SK-N-SH (cell line): ENCODE measurements at places on chromosomes 3 and 15. TPM values are rescaled to one million over a fixed set of nuclear protein-coding genes. Genes with fewer than 3 reads are reported as not detected.

DNA sequence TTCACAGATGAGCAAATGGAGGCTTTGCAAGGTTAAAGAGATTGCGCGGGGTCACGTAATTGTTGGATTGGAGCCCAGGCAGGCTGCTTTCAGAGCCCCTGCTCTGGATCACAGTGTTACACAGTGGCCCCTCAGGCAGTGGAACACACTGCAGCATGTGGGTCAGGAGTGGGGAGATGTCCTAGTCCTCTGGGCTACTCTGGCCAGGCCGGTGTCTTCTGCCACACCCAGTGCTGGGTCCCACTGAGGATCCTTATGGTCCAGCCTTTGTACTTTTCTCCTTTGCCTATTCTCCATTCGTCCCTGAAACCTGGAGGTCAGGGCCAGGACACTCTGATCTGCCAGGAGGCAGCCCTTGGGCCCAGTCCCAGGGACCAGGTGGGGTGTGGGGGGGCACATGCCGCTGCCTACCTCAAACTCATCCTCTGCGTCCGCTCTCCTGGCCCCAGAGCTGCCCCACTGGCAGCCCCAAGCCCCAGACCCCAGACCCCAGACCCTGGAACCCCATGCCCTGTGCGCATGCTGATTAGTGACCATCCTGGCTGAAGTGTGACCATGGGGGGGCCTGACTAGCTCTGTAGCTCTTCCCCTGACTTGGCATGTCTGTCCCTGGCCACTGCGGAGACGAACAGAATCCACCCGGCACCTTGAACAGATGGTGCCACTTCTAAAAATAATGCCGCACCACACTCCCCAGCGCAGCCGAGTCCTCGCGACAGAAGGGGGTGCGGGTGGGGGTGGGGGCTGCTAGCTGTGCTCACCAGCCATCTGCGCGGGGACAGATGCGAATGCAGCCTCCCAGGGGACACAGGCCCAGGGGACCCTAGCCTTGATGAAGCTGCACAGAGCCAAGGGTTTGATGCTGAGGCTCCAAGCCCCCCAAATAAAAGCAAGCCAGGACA, 41.6 kb downstream of the ATP2B2 start:
- peak; percentile 51 for DNase-seq

DNA sequence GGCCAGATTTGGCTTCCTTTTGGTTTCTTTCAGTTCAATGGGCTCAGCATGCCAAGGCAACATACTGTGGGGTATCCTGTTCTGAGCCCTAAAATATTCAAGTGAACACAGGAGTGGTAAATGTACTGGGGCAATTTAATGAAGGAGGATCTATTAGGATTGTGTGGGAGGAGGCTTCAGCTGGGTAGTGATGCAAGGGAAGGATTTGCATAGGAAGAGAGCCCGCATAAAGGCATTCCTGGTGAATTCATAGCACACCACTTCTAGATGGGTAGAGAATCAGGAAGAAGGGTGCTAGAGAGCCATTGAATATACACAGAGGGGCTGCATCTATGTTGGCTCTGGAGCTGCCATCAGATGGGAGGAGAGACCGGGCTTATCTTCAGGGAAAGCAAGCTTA, 20.6 kb upstream of the KNG1 start:
- no peak for DNase-seq

Gene KIF23
- polyA plus RNA-seq = 23.3 and 25.8 TPM in 2 replicates

GRCh38 chr3:178421069-178421468, 115.2 kb upstream of the KCNMB2 start:
- DNase-seq = no peak

DNA sequence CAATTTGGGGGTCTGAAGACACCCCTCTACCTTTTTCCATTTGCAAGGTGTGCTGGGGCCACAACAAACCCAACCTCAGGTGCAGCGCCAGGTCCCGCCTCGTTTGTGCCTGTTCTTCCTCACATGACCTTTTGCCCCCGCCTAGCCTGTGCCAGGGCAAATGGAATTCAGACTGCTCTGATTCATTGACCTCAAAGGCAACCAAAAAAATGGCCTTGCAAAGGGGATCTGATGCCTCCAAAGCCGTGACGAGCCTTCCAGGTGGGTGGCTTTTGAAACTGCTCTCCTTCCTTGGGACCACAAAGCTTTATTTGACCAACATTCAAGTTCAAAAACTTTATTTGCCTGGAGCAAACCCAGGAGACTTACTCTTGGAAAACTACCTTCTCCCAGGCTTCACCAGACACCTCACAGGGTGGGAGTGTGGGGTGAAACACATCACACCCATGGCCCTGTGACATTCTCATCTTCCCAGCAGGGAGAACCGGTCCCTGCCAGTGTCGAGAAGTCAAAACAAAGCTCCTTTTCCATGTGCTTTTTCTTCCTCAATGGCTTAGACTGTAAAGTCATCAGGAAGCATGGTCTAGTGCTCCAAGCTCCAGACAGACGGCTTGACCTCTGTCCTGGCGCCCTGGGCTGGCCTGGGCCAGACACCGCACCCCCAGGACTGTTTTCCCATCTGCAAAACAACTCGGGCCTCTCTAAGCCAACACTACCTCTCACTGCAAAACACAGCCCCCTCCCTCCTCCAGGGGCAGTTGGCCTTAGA, 103.9 kb upstream of the HES1 start:
- no peak for DNase-seq

- DNase-seq = no peak
Observed at GRCh38 chr3:189927975-189928895, 192.5 kb downstream of the P3H2 start.

DNA sequence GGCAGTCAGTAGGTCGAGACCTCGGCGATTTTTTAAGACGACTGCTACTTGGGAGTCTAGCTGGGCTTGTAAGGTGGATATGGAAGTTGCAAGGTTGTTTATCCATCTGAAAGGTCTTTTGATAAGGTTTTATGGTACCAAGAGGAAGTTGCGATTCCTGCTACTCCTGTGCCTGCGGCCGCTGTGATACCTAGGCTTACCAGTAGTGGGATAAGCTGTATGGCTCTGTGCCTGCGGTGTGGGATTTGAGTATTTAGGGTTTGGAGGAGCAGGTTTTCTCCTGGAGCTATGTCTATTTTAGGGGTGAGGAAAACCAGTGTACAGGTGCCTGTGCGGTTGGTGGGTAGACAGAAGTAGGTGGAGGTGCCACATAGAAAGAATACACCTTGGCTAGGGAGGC, 1059.8 kb downstream of the SI start:
- DNase-seq = no peak

DNA sequence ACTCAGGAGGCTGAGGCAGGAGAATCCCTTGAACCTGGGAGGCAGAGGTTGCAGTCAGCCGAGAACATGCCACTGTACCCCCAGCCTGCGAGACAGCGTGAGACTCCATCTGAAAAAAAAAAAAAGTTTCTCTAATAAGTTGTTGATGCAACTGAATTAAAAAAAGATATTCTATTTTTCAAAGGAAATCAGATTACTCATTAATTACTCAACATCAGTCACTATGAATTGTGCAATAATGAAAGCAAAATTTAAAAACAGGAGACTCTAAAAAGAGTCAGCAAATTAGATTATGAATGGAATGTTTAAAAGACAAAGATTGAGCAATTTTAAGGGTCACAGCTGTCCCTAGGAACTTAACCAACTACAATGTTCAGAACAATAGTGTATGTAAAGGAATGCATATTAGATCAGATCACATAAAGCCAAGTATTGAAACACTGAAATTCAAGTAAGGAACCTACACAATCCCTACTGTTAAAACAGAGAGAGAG, 60.2 kb upstream of the SLC4A7 start:
- no peak for DNase-seq

GRCh38 chr3:162525771-162526170, 1029.2 kb downstream of the OTOL1 start:
- no peak for DNase-seq

Gene ACOX2
- polyA plus RNA-seq = 7.1 and 9.0 TPM in 2 replicates

- DNase-seq = no peak
Observed at GRCh38 chr3:105791131-105791530, 77.7 kb downstream of the CBLB start.

DNA sequence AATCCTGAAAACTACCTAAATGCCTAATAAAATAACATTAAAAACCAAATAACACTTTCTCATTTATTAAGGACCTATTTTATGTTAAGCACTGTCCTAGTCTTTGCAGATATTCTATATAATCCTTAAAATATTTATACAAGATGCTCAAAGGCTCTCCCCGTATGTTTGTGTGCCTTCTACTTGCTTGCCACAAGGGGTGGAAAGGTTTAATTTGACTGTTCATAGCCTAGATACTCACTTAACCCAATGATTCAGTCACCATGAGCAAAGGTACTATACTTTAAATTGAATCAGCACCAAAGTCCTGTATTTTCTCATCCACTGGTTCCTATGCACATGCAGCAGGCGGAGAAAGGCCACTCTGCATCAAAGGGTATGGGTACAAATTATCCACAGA, 32.0 kb downstream of the LSAMP start:
- no peak for DNase-seq

GRCh38 chr15:83305704-83306291, 21.3 kb upstream of the BNC1 start:
- no peak for DNase-seq

Gene CEP152
- polyA plus RNA-seq = 0.71 and 1.4 TPM in 2 replicates

DNA sequence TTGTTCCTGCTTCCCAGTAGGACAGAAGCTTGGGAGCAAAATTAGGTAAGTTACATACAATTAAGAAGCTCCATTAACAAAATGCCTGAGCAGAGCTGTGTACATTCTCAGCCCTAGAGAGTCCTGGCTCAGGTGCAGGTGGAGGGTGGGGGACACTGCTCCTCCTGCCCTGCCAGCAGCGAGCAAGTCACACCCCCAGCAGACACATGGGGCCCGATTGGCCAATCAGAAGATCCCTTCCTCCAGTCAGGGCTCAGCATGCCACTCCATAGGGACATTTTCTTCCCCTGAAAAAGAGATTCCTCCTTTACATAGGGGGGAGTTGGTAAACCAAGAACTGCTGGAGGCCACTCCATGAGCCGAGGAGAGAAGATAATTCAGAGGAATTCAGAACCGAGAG, 62.1 kb downstream of the PLXNA1 start:
- DNase-seq = peak; percentile 74

DNA sequence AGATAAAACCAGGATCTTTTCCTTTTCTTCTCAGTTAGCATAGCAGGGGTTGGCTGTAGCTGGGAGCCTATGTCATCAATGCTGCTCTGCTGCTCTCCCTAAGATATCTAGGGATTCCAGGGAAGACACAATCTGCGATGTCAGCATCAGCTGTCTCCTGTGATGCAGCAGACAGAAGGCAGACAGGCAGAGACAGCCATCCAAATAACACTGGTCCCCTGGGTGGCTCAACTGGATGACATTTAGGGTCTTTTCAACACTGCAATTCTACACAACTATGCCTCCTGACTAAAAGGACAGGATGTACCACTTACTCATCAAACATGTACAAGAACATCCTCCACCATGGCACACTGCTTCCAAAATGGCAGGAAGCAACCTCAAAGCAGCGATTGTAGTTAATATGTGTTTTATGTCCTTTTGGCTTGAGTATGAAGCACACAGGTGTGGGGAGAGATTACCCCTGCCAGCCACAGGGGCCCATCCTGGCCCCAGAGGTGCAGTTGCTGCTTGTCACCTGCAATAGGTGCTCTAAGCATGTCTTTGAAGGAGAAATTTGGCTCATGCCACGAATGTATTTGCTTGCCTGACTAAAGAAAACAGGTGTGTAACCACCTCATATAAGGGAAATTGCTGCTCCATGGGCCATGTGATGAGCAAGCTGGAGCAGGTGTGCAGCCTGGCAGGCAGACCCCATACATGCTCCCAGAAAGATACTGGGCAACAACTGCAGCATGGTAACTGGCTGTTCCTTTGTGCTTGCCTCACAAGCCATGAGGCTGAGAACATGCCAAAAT, 357.8 kb downstream of the VPS13C start:
- DNase-seq = no peak

- DNase-seq = no peak
Observed at GRCh38 chr3:101252945-101253344, 67.4 kb downstream of the IMPG2 start.

DNA sequence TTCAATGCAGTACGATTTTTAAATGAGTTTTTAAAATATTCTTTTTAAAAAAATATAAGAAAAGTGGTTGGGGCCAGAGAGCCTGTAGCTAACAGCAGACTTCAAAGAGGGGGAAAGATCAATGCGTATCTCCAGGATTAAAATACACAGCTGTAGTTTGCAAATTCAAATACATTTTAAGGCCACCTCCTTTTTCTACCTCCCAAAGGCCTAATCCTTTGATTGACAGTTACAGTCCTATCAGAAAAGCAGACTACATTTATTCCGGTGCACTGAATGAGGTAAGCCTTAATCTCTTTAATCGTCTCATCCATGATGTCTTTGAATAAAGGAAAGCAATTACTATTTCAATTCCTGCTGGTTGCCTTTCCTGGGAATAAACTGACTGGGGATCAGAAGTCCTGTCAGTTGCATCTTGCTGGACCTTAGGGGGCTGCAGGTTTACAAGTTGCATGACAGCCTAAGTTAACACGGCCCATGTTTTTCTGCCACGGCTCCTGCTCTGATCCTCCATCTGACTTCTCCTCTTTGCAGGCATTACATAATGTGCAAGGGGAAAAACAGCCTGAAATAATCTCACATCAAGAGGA, 51.7 kb downstream of the CADPS start:
- no peak for DNase-seq

- no peak for DNase-seq
Observed at GRCh38 chr15:90187257-90187868, 13.8 kb upstream of the SEMA4B start.

GRCh38 chr15:68972201-68973065, 42.1 kb upstream of the NOX5 start:
- no peak for DNase-seq

- DNase-seq = no peak
Observed at GRCh38 chr3:135444058-135444457, 521.5 kb upstream of the PPP2R3A start.

GRCh38 chr3:2967871-2968270, 142.3 kb downstream of the IL5RA start:
- peak; percentile 30 for DNase-seq

Gene FANCD2
- 7.3 and 9.6 TPM in 2 replicates for polyA plus RNA-seq

Gene EFCC1
- polyA plus RNA-seq = not detected in 2 replicates

Gene AQP9
- polyA plus RNA-seq = not detected in 2 replicates

Gene ALDH1L1
- 0.03 TPM in 1 of 2 replicates, not detected in the other for polyA plus RNA-seq

Gene LRTM1
- polyA plus RNA-seq = 0.03 TPM in 1 of 2 replicates, not detected in the other

GRCh38 chr3:105979961-105980360, 111.1 kb upstream of the CBLB start:
- DNase-seq = no peak

- no peak for DNase-seq
Observed at GRCh38 chr3:126373682-126374601, 16.7 kb upstream of the KLF15 start.
